Lower leg skin (tissue), 4 donors: ENCODE measurements at places on chromosomes 1 and 21. TPM values are rescaled to one million over a fixed set of nuclear protein-coding genes. Genes with fewer than 3 reads are reported as not detected.

The RGS5 gene
- total RNA-seq: 18.4 TPM

The ARHGEF16 gene
- total RNA-seq: 7.9 TPM

The GUCA2B gene
- total RNA-seq: not detected

DNA sequence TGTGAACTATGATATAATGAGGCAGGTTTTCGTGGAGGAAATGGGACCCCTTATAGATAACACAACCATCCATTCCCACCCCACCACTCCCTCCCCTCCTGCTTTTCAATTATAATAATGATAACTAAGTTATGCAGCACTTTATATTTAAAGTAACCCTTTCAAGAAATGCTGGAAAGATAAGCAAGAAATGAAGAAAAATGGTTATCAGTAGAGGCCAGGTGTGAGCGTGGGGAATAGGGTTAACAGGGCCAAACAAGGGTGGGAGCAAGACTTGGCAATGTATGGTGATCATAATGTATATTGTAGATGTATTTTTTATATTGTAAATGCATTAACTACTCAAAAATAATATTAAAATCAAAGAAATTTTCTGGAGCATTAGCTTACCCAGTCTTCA, 133.4 kb downstream of the PBX1 start:
- DNase-seq: no peak

DNA sequence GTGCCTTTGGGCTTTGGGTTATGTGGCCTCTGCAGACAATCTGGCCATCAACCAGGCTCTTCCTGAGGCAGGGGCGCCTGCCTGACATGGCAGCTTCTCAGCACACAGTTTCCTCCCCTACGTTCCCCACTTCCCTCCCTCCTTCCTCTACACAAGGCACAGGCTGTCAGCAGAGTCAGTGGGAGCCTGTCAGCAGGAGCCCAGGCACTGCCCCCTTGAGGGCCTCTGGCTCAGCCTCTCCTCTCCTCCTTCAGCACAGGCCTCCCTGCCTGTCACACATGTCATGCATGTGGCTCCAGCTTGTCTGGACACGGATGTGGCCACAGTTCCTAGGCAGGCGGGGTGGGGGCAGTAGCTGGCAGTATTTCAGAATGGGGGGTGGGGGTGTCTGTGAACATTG, 52.2 kb upstream of the ARTN start:
- DNase-seq: no peak

GRCh38 chr1:72932025-72932424, 649.7 kb upstream of the NEGR1 start:
- no peak for DNase-seq

- no peak for DNase-seq
Measured at GRCh38 chr1:116433275-116434257, 60.5 kb downstream of the ATP1A1 start.

The MAP3K21 gene
- total RNA-seq: 10.0 TPM

The TAS1R2 gene
- total RNA-seq: not detected

DNA sequence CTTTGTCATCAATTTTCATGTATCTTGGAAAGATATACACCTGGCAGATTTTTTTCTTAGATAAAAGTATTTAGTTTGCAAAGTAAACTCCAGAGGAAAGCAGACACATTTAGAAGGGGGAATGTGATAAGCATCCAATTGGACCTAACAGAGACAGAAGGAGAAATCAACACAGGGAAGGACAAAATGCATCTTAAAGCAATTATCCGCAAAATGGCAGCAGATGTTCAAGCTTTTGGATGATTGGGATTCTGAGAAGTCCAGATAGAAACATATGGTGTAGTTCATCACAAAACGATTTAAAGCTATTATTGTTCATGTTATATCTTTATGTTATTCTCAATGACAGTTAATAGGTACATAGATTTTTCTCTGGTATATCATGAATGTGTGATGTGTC, 1153.1 kb upstream of the B3GALT2 start:
- no peak for DNase-seq

DNA sequence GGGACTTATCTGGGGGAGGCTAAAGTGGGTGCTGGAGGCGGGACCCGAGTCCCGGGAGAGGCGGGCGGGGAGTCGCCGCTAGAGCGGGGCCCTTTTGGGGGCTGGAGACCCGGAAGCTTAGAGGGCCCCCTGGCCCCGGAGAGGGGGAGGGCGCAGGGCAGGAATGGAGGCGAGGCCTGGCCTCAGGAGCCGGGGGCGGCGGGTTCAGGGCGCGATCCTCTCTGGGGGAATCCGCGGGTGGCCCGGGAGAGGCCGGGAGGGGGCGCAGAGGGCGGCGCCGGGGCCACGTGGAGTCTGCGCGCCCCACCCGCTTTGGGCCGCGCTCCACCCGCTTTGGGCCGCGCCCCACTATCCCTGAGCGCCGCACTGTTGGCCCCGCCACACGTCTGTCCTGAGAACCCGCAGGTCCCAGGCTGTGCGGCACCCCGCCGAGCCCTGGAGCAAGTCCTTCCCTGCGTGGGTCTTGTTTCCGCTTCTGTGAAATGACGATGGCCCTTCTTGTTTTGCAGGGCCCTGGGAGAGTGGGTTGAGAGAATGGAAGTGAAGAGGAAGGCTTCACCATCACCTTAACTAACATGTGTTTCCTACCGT, 84.4 kb downstream of the NKAIN1 start:
- peak; percentile 92 for DNase-seq

The ARHGEF10L gene
- total RNA-seq: 105 TPM

DNA sequence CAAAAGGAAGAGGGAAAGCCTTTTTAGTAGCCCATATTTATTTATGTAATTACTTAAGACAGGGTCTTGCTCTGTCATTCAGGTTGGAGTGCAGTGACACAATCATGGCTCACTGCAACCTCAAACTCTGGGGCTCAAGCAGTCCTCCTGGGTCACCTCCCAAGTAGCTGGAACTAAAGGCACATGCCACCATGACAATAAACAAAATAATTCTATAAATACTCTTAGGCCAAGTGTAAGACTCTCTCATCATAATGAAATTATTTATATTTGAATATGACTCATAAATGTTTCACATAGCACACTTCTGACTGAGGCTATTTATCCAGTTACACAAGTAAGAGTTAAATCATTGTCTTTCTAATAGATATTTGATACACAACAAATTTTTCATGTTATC, 314.7 kb downstream of the AMY1C start:
- DNase-seq: no peak

DNA sequence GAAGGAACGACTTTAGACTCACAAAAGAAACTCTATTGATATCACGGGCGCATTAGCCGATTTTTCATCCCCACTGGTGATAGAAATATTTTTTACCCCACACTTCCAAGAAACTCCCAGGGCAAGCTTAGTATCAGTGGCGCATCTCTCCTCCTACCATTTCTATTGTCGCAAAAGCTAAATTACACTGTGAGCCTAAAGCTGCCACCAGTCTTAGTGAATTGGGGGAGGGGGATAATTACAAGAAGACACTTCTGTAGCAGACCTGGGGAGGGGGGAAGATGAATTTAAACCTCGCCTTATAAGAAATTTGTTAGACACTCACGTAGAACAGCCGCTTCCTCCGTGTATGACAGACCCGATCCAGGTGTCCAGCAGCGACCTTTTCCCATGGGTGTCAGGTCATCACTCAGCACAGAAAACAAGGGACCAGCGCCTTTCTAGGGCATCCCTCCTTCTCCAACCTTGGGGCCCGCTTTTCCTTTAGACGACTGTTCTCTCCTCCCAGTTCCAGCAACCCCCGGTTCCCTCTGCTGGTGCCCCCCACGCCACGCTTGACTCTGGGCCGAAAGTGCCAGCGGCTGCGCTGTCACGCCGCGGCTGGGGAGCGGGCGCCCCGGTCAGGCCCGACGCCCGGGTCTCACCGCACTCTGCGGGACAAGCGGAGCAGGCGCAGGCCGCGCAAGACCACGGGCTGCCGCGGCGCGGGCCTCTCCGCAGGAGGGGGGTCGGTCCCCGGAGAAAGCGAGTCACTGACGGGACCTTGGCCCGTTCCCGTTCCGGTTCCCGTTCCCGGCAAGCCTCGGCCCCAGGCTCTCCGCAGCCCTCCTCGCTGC, 821 bp downstream of the PHC2 start:
- DNase-seq: peak; percentile 87

The CADM3 gene
- 7.2 TPM for total RNA-seq

The FAM151A gene
- total RNA-seq: not detected

The SH3BP5L gene
- 34.5 TPM for total RNA-seq
